Prostate gland (tissue), 2 donors: ENCODE measurements at places on chromosomes 2 and 18. TPM values are rescaled to one million over a fixed set of nuclear protein-coding genes. Genes with fewer than 3 reads are reported as not detected.

ASTL gene
- 0.57 TPM for total RNA-seq

- H3K4me1 ChIP-seq: no peaks in the 10 kb centered on the region
- H3K36me3 ChIP-seq: no peaks in the 10 kb centered on the region
- H3K27me3 ChIP-seq: no peaks in the 10 kb centered on the region
- DNase-seq: no peak
- no peak overlapping the region for H3K27ac ChIP-seq
Observed at GRCh38 chr2:121074293-121074932, 210.6 kb downstream of the TFCP2L1 start.

DSC3 gene
- 32.1 TPM for total RNA-seq

- H3K36me3 ChIP-seq: no peaks in the 10 kb centered on the region
- no peaks in the 10 kb centered on the region for H3K27me3 ChIP-seq
- H3K4me1 ChIP-seq: no peaks in the 10 kb centered on the region
- H3K27ac ChIP-seq: no peak overlapping the region
- DNase-seq: no peak
Observed at GRCh38 chr2:231884438-231885140, 41.6 kb downstream of the NPPC start.

DNA sequence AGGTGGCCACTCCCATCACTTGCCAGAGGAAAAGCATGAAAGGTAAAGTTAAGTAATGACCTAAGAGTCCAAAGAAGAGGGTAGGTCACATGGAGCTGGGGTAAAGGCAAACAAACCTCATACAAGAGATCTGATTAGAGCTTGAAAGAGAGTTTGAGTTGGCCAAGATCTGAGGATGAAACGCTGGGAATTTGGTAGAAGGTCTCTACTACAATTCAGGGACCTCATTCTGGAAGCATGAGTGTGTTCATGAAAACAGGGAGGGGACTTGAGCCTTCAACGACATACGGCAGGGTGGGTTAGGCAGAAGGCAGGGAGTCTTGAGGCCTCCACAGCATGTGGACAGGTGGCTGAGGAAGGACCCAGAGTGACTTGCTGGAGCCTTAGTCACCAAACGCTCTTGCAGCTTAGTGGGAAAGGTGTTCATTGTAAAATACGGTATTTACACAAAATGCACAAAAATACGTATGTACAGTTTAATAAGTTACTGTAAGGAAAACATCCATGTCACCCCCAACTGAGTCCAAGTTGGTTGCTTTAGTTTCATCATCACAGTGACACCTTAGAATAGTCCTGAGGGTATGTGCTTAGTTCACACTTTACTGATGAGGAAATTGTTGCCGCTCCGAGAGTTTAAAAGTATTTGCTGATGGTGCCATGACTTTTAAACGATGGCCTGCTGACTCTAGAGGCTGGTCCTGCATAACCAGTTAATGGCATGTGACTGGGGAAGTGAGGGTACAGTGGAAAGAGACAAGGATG, 5.0 kb upstream of the FARP2 start:
- H3K36me3 ChIP-seq: peaks cover 11% of the 10 kb centered on the region
- DNase-seq: no peak
- H3K27me3 ChIP-seq: no peaks in the 10 kb centered on the region
- peaks cover 4% of the 10 kb centered on the region for H3K4me1 ChIP-seq
- no peak overlapping the region for H3K27ac ChIP-seq

- no peak overlapping the region for H3K4me3 ChIP-seq
- H3K36me3 ChIP-seq: no peaks in the 10 kb centered on the region
- no peak for DNase-seq
- H3K4me1 ChIP-seq: no peaks in the 10 kb centered on the region
- H3K27me3 ChIP-seq: no peaks in the 10 kb centered on the region
Observed at GRCh38 chr2:59025157-59025757, 784.1 kb upstream of the FANCL start.

DNA sequence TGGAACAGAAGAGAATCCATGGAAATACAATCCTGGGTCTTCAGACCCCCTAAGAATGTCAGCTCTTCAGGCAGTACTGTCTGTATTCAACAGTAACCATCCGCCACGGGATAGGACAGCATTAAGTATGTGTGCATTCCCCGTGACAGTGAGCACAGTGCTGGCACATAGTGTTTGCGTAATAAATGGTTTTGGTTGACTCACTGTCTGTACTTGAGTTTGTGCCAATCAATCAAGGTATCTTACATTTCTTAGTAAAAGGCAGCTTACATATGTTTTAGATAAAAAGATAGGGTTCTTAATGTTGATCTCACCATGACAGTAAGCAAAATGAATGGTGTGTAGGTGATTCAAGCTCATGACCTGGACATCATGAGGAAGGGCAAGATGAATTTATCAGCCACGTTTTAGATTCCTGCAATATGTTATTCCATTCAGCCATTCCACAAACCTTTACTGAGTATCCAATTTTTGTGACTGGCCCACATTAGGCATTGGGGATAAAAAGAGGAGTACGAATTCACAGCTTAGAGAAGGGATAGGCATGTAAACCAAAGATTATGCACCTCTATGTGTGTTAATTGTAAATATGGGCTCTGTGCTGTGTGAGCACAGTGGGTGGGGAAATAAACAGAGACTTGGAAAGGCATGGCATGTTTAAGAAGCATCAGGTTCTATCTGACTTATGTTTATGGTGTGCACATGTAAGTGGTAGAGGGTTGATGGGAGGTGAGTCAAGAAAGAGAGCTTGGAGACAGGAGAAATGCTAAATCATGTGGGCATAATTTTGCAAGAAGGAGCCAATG, 258.8 kb downstream of the SLC8A1 start:
- peak; percentile 14 for DNase-seq
- H3K4me1 ChIP-seq: no peaks in the 10 kb centered on the region
- no peaks in the 10 kb centered on the region for H3K27me3 ChIP-seq
- H3K27ac ChIP-seq: no peak overlapping the region
- H3K36me3 ChIP-seq: no peaks in the 10 kb centered on the region
- no peak overlapping the region for H3K4me3 ChIP-seq

ELOA2 gene
- total RNA-seq: not detected

UGT1A1 gene
- total RNA-seq: 0.32 TPM

- H3K4me3 ChIP-seq: no peak overlapping the region
- DNase-seq: no peak
- no peaks in the 10 kb centered on the region for H3K36me3 ChIP-seq
- H3K27ac ChIP-seq: no peak overlapping the region
Observed at GRCh38 chr2:153055182-153055581, 336.8 kb downstream of the ARL6IP6 start.

DNA sequence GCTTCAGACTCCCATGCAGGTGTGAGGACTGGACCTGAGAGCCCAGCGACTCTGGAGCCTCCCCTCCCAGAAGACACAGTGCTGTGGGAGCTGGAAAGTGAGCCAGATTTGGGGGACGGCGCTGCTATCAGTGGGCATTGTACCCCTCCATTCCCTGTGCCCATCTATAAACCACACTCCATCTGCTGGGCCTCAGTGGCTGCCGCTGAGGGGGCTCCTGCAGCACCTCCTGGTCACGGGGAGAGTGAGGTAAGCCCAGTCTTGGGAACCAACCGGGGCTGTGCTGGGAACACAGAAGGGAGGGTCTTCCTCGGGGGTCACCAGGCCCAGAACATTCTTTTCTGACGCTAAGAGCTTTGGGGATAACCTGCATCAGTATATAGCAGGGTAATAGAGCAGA, 9.5 kb downstream of the PSD4 start:
- no peak overlapping the region for H3K27ac ChIP-seq
- H3K36me3 ChIP-seq: no peaks in the 10 kb centered on the region
- H3K27me3 ChIP-seq: no peaks in the 10 kb centered on the region
- DNase-seq: no peak
- H3K4me3 ChIP-seq: no peak overlapping the region

TMEM163 gene
- total RNA-seq: 23.1 TPM

DNA sequence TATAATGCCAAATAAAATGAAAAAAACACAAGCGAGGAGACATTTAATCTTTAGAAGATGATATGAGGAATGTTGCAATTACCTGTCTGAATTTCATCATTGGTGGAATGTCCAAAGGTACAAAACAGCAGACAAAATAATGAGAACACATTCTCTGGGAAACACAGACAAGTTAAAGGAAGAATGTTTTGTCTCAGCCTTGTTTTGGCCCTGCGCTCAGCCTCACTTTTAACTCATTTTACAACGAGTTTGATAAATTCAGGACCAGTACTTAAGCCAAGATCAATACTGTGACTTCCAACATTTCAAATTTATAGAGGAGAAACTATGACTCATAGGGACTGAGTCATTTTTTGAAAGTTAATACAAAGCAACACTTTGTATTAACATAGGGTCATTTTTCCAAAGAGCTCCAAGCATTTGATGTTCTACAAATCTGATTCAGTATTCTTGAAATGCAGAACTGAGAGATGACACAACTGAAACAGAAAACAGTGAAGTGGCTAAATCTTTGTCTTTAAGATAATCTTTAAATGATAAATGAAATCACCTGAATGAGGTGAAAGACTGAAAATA, 833.2 kb upstream of the CHAC2 start:
- peak; percentile 65 for DNase-seq
- no peak overlapping the region for H3K4me3 ChIP-seq
- no peaks in the 10 kb centered on the region for H3K4me1 ChIP-seq
- peak overlapping the region; percentile 39 for H3K27ac ChIP-seq
- H3K27me3 ChIP-seq: no peaks in the 10 kb centered on the region

RND3 gene
- 54.7 TPM for total RNA-seq

PTPRN gene
- total RNA-seq: 6.6 TPM

- no peaks in the 10 kb centered on the region for H3K27me3 ChIP-seq
- H3K36me3 ChIP-seq: no peaks in the 10 kb centered on the region
- no peak overlapping the region for H3K4me3 ChIP-seq
- no peak overlapping the region for H3K27ac ChIP-seq
Observed at GRCh38 chr2:197934261-197934933, 130.0 kb downstream of the PLCL1 start.

DNA sequence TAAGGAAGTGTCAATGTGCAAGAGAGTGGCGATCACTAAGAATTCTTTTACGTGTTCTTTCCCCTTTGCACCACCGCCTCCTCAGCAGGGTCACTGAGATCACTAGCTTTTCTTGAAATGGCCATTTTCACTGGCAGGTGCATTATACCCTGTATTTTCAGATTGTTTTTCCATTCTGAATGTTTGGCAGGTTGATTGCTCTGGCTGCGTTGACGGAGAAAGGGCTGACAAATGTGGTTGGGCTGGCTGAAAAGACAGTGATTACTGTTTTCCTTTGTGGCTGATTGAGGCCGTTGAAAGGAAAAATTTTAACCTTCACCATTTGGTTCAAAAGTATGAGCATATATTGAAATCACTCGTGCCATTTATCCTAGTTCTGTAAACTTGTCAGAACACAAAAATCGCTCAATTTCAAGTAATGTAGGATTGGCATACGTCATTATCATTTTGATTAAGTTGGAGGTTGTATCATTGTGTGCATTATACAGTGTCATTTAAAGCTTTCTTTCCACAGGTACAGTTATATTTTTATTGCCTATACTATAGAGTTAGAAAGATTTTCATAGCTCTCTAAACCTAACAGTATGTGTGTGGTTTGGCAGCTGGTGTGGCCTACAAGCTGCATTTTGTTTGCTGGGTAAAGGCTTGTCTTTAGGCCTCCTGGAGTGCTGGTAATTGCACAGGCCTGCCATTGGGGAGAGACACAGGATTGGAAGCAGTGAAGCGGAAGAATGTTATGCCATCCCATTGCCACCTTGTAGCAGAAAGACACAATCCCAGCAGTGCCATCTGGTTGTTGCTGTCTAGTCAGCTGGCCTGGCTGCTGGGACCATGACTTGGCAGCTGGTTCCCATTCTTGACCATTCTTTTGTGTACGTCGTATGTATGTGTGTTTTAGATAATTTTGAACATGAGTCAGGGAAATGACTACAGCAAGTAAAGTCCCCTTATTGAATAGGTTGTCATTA, 36.7 kb downstream of the DYNC1I2 start:
- H3K36me3 ChIP-seq: no peaks in the 10 kb centered on the region
- H3K27me3 ChIP-seq: no peaks in the 10 kb centered on the region
- no peak for DNase-seq
- no peaks in the 10 kb centered on the region for H3K4me1 ChIP-seq
- no peak overlapping the region for H3K4me3 ChIP-seq

GRCh38 chr18:74834424-74835309, 237.0 kb downstream of the ZNF407 start:
- H3K4me1 ChIP-seq: no peaks in the 10 kb centered on the region
- no peaks in the 10 kb centered on the region for H3K27me3 ChIP-seq
- no peak overlapping the region for H3K27ac ChIP-seq
- H3K36me3 ChIP-seq: no peaks in the 10 kb centered on the region
- H3K4me3 ChIP-seq: no peak overlapping the region

ADD2 gene
- total RNA-seq: 3.1 TPM

MEIS1 gene
- 15.4 TPM for total RNA-seq

- DNase-seq: no peak
- no peaks in the 10 kb centered on the region for H3K27me3 ChIP-seq
- no peaks in the 10 kb centered on the region for H3K4me1 ChIP-seq
- no peak overlapping the region for H3K4me3 ChIP-seq
Observed at GRCh38 chr2:134845719-134846118, 7.3 kb downstream of the ACMSD start.

- H3K27me3 ChIP-seq: no peaks in the 10 kb centered on the region
- H3K4me1 ChIP-seq: no peaks in the 10 kb centered on the region
- H3K4me3 ChIP-seq: no peak overlapping the region
- no peak for DNase-seq
- no peaks in the 10 kb centered on the region for H3K36me3 ChIP-seq
Observed at GRCh38 chr2:240199133-240199870, 58.8 kb upstream of the OTOS start.

DNA sequence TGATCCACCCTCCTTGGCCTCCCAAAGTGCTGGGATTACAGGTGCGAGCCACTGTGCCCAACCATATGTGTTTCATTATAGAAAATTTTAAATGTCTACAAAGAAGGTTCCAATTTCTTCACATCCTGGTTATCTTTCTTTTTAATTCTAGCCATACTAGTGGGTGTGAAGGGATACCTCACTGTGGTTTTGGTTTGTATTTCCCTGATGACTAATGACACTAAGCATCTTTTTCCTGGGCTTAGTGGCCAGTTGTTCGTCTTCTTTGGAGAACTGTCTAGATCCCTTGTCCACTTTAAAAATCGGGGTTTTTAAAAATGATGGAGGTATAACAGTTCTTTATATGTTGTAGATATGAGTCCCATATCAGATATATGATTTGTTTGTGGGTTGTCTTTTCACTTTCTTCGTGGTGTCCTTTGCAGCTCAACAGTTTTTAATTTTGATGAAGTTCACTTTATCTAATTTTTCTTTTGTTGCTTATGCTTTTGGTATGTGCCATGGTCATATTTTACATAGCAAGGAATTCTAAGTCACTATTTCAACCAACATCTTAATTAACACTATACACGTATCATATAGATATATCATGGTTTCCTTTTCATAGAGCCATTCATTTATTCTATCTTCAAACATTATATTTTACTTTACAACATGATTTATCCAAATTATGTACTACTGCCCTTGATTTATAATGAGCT, 135.0 kb upstream of the RIOK3 start:
- H3K36me3 ChIP-seq: no peaks in the 10 kb centered on the region
- H3K4me1 ChIP-seq: no peaks in the 10 kb centered on the region
- DNase-seq: no peak
- H3K27ac ChIP-seq: no peak overlapping the region
- H3K4me3 ChIP-seq: no peak overlapping the region

DNA sequence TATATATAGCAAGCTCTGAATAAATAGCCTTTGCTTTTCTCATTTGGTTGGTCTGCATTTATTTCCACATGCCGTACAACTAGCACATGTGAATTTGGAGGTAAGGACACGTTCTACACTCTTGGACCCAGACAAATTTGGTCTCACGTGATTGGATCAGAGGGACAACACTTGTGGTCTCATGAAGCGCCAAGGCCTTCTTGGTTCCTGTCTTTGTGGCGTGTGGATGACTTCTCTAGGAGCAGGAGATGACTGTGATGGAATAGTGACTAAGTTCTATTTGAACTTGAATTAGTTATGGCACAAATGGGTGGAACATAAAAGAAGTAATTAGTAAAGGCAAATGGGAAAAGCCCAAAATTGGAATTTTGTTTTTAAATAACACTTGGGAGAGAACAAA, 206.9 kb downstream of the BCL2 start:
- no peaks in the 10 kb centered on the region for H3K4me1 ChIP-seq
- DNase-seq: no peak
- H3K36me3 ChIP-seq: no peaks in the 10 kb centered on the region
- H3K4me3 ChIP-seq: no peak overlapping the region
- no peak overlapping the region for H3K27ac ChIP-seq
